ENCODE measurements at places on chromosomes 7 and 10.

DNA sequence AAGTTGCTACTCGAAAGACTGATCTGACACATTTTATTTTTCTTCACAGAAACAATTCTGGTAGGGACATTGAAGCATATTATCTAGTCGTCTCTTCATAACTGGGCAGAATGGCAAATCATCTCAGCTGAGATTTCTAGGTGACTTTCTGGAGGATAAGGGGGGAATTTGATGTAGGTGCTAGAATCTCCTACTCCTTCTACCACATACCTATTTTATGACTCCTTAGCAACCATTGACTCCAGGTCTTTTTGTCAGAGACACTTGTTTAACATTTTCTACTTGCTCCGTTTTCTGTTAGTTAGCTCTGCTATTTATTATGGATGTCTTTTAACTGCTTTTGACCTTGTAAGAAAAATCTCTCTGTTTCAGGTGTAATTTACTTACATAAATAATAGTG lies 380.9 kb upstream of the SEMA3C start:
- no peak for DNase-seq

DNA sequence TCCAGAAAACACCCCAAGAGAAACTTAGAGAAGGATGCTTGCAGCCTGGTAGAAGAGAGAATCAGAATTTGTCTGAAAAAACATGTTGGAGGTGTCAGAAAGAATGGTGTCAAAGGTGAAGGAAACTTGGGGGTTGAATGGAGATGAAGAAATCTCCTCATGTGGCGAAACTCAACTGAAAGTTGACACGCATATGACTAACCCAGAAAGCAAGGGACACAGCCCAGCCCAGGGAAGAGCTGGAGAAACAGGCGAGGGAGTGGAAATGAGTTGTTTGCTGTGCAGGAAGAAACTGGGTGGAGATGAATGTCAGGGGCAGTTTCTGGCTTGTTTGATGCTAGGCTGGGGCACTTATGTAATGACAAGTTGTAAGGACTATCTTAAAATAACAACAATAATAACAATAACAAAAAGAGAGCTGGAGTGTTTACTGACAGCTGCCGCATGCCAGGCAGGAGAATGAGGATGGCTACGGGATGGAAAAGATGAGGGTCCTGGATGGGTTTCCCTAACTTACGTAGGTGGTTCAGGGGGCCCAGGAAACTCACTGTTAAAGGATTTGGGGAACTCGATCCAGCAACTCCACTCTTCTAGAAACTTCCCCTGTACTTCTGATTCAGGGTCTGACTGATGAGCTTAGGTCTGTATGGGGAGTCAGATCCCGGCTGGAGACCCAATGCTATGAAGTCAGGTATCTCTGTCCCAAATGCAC lies 57.4 kb downstream of the MAP3K8 start:
- DNase-seq: no peak

GRCh38 chr10:75166623-75166972 lies 44.0 kb upstream of the VDAC2 start:
- no peak for DNase-seq

GRCh38 chr10:92760609-92761008 lies 70.9 kb downstream of the HHEX start:
- no peak for DNase-seq

DNA sequence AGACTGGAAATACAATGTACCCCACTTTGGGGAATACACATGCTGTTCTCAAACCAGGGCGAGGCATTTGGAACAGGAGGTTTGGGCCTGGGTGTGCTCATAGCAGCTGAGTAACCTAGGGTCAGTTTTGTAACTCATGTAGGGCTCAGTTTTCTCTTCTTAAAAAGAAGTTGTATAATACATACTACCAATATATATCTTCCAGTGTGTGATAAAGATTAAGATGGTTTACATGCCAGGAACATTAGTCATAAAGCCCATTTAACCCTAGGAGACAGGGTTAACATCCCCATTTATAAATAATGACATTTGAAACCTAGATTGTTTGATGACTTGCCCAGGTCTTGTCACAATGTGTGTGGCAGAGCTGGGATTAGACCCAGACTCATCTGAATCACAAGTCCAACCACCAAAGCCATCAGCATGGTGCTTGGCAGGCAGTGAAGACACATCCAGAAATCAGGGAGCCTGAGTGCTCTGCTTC lies 6.0 kb downstream of the AKR1B10 start:
- DNase-seq: no peak

DNA sequence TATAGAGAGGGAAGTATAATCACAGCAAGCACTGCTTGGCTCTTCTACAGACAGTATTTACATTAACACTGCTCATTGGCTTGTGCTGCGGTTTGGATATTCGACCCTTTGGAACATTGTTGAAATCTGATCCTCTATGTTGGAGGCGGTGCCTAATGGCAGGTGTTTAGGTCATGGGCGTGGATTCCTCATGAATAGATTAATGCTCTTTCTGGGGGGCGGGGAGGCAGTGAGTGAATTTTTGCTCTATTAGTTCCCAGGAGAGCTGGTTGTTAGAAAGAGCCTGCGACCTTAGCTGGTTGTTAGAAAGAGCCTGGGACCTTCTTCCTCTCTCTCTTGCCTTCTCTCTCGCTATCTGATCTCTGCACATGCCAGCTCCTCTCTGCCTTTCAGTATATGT lies 77.3 kb upstream of the SVIL start:
- no peak for DNase-seq

GRCh38 chr10:45274364-45274763 lies 41.0 kb downstream of the OR13A1 start:
- DNase-seq: no peak

- DNase-seq: no peak
Measured at GRCh38 chr7:107179326-107180164, 10.7 kb downstream of the HBP1 start.

DNA sequence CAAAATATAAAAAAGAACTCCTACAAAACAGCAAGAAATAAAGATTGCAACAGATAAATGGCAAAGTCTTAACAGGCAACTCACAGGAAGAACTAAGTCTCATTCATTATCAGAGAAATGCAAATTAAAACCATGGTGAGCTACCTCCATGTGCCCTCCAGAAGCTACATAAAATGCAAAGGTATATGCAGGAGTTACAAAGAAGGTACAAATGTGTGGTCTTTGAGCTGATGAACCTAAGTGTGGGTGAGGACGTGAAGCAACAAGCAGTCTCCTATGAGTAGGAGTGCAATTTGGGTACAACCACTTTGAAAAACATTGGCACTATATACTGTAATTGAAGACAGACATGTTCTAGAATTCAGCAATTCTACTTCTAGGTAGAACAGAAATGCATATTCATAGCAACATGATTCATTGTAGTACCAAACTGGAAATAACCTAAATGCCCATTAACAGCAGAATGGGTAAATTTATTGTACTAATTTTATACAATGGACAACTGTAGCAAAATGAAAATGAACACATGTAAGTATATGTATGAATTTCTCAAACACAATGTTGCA lies 61.6 kb upstream of the KCNMA1 start:
- DNase-seq: no peak
